ENCODE measurements at places on chromosomes 12 and 14. TPM values are rescaled to one million over a fixed set of nuclear protein-coding genes. Genes with fewer than 3 reads are reported as not detected.

OR6C4 gene
- not detected for total RNA-seq

SDR9C7 gene
- total RNA-seq, result 0.07 TPM

INHBE gene
- total RNA-seq, result 0.07 TPM

GLIPR1L1 gene
- not detected for total RNA-seq

NGB gene
- total RNA-seq, result not detected

CRADD gene
- 9.0 TPM for total RNA-seq

FOXG1 gene
- not detected for total RNA-seq

SOX5 gene
- 0.42 TPM for total RNA-seq

HCAR1 gene
- not detected for total RNA-seq

AKAP6 gene
- total RNA-seq, result 2.5 TPM

CD27 gene
- not detected for total RNA-seq

PIWIL1 gene
- total RNA-seq, result 0.04 TPM

ESRRB gene
- total RNA-seq, result not detected

C12orf56 gene
- total RNA-seq, result 0.44 TPM

BEST3 gene
- 0.03 TPM for total RNA-seq

CDKL1 gene
- 4.2 TPM for total RNA-seq

SLC39A5 gene
- 0.21 TPM for total RNA-seq

OR6C3 gene
- total RNA-seq, result not detected

CLEC14A gene
- not detected for total RNA-seq

TESPA1 gene
- total RNA-seq, result not detected

HOXC10 gene
- total RNA-seq, result 19.6 TPM

LBHD2 gene
- total RNA-seq, result not detected

GALNT8 gene
- total RNA-seq, result not detected

EPYC gene
- not detected for total RNA-seq

TCTN2 gene
- 8.4 TPM for total RNA-seq

SELPLG gene
- 0.34 TPM for total RNA-seq

ALX1 gene
- not detected for total RNA-seq

AVPR1A gene
- not detected for total RNA-seq

B4GALNT1 gene
- 0.25 TPM for total RNA-seq

CLEC1B gene
- total RNA-seq, result not detected

NTN4 gene
- total RNA-seq, result 8.9 TPM

PTCSC3 gene
- total RNA-seq, result not detected

FAIM2 gene
- total RNA-seq, result not detected

IFI27L2 gene
- total RNA-seq, result 101 TPM

CNPY2 gene
- total RNA-seq, result 122 TPM

KLHDC2 gene
- total RNA-seq, result 37.3 TPM

C12orf50 gene
- not detected for total RNA-seq

LRRK2 gene
- total RNA-seq, result 0.58 TPM

ERGIC2 gene
- total RNA-seq, result 83.7 TPM

Data from foreskin keratinocyte (primary cell).